GM20000 (cell line): ENCODE measurements at places on chromosomes 4 and X.

DNA sequence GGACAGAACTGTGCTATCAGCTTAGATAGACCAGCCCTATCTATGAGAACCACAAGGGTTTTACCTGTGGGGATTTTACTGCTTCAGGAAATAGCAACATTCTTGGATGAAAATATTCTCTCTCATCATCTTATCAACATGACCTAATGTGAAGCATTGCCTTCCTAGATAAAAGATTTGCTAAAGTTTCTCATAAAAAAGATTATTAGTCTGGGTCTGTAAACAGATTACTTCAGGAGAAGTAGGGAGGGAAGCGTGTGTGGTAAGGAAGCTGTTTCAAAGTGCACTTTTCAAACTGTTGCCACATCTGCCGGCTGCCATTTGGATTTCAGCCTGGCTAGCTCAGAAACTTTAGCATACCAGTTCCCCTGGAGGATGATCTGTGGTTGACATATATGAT lies at the start of gene NOX1:
NOX1 (minus strand) TSS at position 35 of the 400 bp plus-strand sequence. CDS start 220 bp downstream, outside the sequence.
- DNase-seq: no peak

DNA sequence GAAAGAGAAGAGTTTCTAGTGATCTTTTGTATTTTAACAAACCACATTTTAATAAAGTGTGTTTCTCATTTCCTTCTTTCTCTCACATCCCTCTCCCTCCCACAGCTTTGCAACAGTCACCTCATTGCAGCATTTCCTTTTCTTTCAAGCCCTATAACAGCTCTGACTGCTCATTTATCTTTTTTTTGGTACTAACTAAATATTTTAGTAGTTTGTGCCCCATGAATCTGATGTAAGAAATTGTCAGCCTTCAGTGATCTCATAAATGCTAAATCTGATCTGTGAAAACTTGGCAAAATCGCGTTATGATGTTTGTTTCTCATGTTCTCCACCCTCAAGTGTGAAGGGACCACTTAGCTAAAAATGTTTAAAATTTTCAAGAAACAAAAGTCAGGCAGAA lies 258.5 kb upstream of the SLIT2 start:
- no peak for DNase-seq

- no peak for DNase-seq
Observed at GRCh38 chr4:20832826-20833225, 132.6 kb downstream of the PACRGL start.

- no peak for DNase-seq
Observed at GRCh38 chr4:132299841-132300240, 849.3 kb upstream of the PCDH10 start.

GRCh38 chrX:115367951-115368350 lies 78.4 kb downstream of the LUZP4 start:
- no peak for DNase-seq

DNA sequence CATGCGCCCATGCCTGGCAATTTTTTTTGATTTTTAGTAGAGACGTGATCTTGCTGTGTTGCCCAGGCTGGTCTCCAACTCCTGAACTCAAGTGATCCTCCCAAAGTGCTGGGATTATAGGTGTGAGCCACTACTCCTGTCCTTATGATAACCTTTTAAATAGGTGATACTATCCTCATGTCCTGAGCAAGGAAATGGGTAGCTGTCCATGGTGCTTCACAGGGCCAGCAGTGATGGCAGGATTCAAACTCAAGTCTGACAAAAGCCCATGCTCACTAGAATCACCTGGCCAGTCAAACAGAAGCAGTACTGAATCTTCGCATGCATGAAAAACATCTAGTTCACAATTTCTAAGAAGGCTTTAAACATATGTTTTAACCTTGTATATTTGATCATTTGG lies 235.1 kb downstream of the NR3C2 start:
- DNase-seq: no peak

DNA sequence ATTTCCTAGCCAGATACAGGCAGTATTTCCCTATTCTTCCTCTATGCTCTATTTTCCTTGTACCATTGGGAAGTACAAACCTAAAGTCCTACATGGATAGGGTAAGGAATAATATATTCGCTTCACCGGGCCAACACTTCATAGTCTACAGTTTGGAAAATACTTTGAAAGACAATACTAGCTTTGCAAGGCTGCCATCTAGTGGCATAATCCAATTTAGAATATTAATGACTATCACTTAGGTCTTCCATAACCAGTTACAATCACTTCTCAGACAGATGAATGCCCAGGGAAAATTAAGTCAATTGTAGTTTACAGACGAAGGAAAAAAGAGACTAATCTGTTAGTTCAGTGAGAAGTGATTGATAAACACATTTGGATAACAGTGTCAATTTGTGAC lies 141.0 kb upstream of the FAM47C start:
- peak; percentile 2 for DNase-seq

DNA sequence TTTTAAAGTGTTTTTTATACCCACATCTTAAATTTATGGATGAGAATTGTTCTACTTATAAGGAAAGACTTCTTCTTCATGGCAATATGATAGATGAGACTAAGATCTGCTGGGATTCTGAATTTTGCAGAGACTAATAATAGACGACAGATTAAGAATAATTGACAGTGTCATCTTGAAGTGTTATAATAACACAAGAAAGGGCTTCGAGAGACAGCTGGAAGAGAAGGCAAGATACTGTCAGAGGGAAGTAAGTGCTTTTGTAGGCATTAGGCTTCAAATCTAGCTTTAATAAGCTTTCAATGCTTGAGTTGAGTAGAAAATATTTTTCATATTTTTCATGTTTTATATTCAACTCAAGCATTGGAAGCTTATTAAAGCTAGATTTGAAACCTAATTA lies 797.6 kb upstream of the PABPC4L start:
- no peak for DNase-seq

GRCh38 chr4:178205826-178206225 lies 763.6 kb upstream of the AGA start:
- DNase-seq: no peak

GRCh38 chr4:187937557-187937956 lies 58.0 kb upstream of the ZFP42 start:
- DNase-seq: no peak

- DNase-seq: peak; percentile 2
Observed at GRCh38 chrX:3252744-3253143, 93.7 kb downstream of the MXRA5 start.

- DNase-seq: no peak
Observed at GRCh38 chr4:123435246-123436113, 38.9 kb downstream of the SPRY1 start.

- DNase-seq: no peak
Observed at GRCh38 chr4:45646885-45647590, 476.8 kb downstream of the GABRG1 start.

- DNase-seq: no peak
Observed at GRCh38 chrX:49103637-49104036, 19.9 kb downstream of the GPKOW start.

- no peak for DNase-seq
Observed at GRCh38 chr4:163748449-163748848, 254.0 kb downstream of the TMA16 start.

DNA sequence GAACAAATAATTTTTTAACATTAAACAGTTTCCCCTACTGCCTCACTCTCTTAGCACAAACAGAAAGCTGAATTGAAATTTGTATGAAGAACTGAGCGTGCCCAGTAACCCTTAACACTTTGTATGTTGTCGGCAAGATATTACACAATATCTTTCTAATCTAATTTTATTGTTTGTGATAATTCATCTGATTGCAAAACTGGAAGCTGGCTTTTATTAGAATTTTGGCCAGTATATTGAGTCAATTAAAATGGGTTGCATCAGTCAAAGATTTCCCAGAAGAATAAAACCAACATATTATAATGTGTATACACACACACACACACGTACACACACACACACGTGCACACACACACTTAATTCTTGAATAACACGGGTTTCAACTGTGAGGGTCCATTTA lies 2332.1 kb downstream of the PCDH7 start:
- DNase-seq: no peak

- DNase-seq: peak; percentile 7
Observed at GRCh38 chr4:14152834-14153519, 525.5 kb upstream of the BOD1L1 start.

GRCh38 chrX:69185141-69185540 lies 19.9 kb upstream of the PJA1 start:
- DNase-seq: no peak

DNA sequence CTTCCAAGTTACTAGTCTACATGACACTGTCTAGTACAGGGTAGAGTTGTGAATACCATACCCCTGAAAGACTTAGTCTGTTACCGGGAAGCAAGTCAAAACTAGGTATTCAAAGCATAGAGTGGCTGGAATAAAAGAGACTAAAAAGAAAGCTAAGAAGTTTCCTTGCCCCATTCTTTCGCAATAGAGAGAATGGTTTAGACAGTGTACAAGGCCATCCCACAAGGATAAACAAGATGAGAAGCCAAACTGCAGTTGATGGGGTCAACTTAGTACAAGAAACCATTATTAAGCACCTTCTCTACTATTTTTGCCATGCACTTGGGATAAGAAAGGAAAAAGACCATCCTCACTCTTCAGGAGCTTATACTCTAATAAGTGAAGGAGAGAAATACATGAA lies 30.3 kb downstream of the AMMECR1 start:
- DNase-seq: no peak

GRCh38 chrX:2740672-2741071 lies 11.2 kb upstream of the XG start:
- no peak for DNase-seq

GRCh38 chr4:94412658-94413038 lies 39.1 kb upstream of the PDLIM5 start:
- no peak for DNase-seq

DNA sequence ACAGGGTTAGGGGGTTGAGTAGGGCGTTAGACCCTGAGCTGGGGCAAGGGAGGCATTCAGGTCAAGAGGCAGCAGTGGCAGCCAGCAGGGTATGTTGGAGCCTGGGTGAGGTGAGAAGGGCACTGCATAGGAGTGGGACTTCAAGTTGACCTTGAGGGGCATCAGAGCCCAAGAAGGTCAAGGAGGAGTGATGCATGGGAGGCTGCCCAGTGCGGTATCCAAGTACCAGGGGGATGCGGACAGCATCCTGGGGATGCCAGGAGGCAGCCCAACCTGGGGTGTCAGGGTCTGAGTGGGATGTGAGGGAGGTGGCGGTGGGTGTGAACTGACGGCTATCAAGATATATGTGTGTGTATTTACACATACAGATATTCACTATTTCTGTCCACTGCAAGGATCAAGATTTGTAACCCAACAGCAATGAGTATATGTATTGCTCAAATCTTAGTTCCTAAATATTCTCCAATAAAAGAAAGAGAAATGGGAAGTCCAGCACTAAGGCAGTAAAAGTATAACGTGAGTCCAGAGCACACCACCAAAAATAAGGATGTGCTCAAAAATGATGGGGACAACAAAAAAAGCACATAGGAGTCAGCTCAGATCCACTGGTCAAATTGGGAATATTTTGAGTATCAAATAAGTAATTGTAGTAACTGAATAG lies 9.8 kb upstream of the DCLK2 start:
- no peak for DNase-seq

- no peak for DNase-seq
Observed at GRCh38 chr4:17544205-17544604, 29.2 kb downstream of the CLRN2 start.

GRCh38 chr4:13912966-13913365 lies 285.4 kb upstream of the BOD1L1 start:
- no peak for DNase-seq

DNA sequence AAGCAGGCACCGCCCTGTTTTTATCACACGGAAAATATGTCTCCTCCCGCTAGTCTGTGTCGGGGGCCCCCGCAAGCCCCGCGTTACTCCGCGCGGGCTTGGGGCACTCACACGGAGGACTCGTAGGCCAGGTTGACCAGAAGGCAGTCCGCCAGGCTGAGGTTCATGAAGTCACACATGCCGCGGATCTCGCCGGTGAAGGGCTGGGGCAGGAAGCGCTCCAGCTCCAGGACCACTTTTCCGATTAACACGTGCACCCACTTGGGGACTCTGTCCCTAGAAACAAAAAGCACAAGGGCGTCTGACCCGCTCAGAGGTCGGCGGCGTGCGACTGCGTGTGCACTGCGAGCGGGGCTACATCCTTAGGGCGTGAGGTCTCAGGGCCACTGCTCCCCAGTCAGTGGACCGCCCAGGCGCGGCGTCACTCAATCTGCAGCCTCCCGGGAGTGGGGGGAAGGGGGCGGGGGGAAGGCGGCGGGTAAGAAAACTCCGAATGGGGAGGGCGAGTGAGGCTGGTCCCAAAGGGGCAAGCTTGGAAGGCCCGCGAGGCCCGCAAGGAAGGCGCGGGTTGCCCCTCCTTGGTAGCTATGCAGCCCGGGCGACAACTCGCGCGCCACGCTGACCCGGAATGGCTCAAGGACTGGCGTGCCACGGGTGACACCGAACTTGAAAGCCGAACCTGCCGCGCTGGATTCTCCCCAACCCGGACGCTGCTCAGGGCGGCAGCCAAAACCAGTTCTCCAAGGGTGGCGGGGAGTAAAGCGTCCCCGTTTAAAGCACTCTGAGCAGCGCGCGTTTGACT lies 722 bp downstream of the NAAA start:
- DNase-seq: peak; percentile 87

- no peak for DNase-seq
Observed at GRCh38 chr4:2067446-2068197, 8.5 kb downstream of the NAT8L start.

DNA sequence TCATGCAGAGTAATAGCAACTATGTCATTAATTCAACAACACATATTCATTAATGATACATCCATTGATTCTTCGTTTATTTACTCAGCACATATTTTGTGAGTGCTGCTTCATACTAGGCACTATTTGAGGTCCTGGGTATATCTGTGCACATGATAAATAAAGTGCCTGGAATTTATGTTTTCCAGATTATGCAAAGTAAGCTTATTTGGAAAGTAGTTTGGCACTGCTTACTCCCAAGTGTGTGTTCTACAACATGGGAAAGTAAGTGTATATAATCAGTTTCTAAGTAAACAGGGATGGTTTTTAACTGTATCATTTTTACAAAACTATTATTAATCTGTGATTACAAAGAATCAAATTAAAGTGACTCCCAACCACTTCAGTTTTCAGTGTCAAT lies 16.8 kb upstream of the EPGN start:
- no peak for DNase-seq

GRCh38 chrX:14003028-14003427 lies 26.7 kb downstream of the GEMIN8 start:
- no peak for DNase-seq

DNA sequence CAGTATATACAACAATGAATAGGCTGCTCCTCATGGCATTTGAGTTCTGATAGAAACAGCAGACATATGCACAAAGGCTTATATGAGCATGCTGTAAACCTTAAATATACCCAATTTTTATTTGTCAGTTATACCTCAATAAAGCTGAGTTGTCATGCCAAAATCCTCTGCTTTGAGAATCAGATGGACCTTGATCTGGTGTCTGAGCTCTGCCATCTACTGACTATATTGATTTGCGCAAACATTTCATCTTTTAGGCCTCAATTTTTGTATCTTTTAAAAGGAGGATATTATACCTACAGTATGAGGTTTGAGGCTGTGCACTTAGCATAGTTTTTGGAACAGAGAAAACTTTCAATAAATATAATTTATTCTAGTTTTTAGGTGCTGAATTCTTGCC lies 85.2 kb downstream of the PRRG1 start:
- no peak for DNase-seq
